ENCODE measurements at places on chromosomes 1 and 21.
A peak's percentile ranks its signal among the peaks of the same experiment; 100 is the strongest.

DNA sequence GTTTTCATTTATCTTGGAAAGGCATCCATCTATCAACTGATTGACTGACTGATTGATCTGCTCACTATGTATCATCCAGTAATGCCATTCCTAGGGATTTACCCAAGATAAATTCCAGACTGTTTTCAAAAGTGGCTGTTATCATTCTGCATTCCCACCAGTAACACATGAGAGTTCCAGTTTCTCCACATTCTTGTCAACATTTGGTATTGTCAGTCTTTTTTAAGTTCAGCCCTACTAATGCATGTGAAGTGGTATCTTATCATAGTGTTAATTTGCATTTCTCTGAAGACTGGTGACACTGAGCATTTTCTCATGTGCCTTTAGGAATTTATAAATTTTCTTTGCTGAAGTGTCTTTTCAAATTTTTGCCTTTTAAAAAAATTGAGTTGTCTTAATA is 99.6 kb downstream of the SIM2 start:
- DNase-seq, result no peak

DNA sequence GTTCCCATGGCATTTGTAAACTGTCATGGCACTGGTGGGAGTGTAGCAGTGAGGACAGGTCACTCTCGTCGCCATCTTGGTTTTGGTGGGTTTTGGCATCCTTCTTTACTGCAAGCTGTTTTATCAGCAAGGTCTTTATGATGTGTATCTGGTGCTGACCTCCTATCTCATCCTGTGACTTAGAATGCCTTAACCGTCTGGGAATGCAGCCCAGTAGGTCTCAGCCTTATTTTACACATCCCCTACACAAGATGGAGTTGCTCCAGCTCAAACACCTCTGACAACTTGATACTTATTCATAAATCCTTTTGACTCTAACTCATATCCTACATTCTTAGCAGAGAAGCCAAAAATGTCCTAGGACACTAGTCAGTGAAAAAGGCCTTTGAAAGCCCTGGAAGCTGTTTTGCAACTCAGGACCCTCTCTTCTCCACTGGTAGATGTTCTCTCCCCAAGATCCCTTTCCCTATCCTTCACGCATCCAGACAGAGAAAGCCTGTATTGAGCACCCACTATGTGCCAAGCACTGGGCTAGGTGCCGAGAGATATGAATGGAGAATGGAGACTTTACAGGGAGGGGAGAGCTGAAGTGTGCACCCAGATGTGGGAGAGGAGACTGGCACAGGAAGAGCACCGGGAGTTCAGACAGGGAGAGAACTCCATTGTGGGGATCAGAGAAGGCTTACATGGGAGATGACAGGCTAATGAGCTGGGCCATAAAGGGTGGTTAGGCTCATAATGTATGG is 6.7 kb upstream of the CSRP1 start:
- no peak for DNase-seq

GRCh38 chr1:234769986-234770795 is 160.2 kb upstream of the IRF2BP2 start:
- DNase-seq, result no peak

DNA sequence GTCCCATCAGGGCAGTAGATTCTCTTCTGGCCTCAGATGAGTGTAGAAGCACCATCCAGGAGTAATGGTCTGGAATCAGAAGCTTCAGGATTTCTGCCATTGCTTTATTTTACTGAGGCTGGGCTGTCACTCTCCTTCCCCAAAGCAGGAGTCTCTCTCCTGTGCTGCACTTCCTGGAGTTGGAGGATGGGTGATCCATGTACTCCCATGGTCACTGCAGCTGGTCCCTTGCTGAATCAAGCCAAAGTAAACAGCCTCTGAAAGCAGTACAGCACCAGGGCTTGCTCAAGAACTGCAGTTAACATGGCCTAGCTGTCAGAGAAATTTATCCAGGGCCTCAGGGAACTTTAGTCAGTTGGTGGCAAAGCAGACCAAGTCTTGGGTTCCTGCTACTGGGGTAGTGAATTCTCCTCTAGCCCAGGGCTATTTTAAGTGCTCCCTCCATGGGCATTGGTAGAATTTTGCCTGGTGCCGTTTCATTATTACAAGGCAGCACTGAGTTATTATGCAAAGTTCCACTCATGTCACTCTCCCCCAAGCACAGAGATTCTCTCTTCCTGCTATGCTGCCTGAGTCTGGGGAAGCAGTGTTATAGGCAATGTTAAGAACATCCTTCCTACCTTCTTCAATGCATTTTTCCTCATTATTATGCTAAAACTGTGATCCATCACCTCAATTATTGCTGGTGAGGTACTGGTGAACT is 29.5 kb downstream of the DRAM2 start:
- DNase-seq, result no peak

- DNase-seq, result peak; percentile 62
These were observed 54.4 kb downstream of the NAV1 start for GRCh38 chr1:201593200-201593921.

Measured in kidney epithelial cell (primary cell).